ENCODE measurements at places on chromosomes 3 and 15. TPM values are rescaled to one million over a fixed set of nuclear protein-coding genes. Genes with fewer than 3 reads are reported as not detected.

DNA sequence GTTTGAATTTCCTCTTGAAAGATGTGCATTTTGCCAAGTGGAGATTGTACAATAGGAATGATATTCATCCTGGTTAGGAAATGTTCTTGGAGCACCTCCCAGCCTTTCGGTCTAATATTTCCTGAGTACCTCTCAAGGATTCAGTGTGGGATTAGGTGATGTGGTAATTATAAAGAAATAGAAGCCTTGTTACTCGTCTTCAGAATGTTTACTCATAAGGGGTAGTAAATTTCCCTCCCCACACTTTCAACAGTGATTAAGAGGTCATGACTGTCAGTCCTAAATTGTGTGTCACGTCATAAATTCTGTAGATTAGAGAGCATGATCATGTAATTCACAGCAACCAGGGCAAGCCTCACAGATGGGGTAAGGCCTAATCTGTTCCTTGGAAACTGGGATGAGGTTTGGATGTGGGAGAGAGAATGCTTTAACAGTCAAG lies 633.1 kb upstream of the TBL1XR1 start:
- no peak for DNase-seq

- no peak for DNase-seq
Observed at GRCh38 chr3:66083784-66084213, 45.1 kb upstream of the MAGI1 start.

GRCh38 chr15:52137432-52138357 lies 25.1 kb upstream of the BCL2L10 start:
- DNase-seq, result peak; percentile 72

DNA sequence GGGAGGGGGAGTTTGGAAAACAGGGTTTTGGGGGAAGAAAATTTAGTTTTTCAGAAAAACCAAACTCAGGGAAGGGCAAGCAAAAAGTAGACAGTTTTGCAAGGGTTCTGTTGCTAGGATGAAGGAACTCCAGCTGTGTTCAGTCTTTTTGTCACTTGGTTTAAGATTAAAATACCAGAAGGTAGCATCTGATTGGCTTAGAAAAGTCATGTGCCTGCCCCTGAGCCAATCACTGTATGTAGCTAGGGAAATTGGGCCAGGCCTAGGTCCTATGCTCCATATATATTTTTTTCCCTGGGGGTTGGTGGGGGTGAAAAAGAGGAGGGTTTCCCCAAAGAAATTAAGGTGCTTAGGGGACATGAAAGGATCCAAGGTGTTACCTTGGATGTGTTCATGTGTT lies 24.3 kb downstream of the CLDN11 start:
- DNase-seq, result no peak

DNA sequence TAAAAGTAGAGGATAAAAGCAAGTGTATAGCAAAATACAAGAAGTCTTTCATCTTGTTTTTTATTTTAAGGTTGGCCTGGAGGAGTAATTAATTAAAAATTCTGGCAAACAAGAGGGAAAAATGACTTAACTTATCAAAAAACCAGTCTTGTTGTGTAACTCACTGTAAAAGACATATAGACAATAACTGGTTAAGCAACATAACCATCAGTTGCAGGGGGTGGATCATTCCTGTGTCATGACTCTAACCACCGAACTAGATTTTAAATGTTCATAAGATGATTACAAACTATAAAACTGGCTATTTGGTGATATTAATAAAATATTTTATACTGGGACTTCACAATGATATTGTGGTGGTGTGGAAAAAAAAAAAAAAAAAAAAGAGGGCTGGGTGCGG lies 130.6 kb downstream of the STAG1 start:
- no peak for DNase-seq

DNA sequence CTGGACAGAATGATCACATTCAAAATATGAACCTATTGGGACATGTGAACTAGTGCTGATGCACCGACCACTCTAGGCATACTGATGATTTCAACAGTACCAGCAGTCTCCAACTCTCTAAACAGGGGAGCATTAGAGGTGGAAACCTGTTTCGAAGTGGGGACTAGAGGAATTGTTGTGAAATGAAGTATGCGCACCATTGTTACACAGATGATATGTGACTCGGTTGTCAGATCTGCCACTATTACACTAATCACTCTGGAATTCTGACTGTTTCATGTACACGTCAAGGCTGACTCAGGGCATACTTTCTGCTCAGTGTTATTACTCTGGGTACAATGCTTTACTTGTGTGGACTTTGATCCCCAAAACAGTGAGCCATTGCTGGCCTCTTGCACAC lies 198.2 kb upstream of the UBE2E2 start:
- DNase-seq, result no peak

The PDIA5 gene
- 17.4 TPM for total RNA-seq

The ISLR gene
- 35.5 TPM for total RNA-seq

The RASGRP1 gene
- total RNA-seq, result 1.1 TPM

All from mesenteric fat pad (tissue), 1 donor.